B cell (primary cell): ENCODE measurements at places on chromosomes 12 and 14.

- H3K4me3 ChIP-seq = no peak overlapping the region
- no peaks in the 10 kb centered on the region for H3K36me3 ChIP-seq
- peaks cover 3% of the 10 kb centered on the region for H3K4me1 ChIP-seq
- peaks cover 6% of the 10 kb centered on the region for H3K27me3 ChIP-seq
These were observed 6.7 kb downstream of the RPH3A start for GRCh38 chr12:112798048-112798760.

GRCh38 chr14:96162741-96163140 lies 41.9 kb upstream of the BDKRB2 start:
- H3K4me1 ChIP-seq = no peaks in the 10 kb centered on the region
- H3K27ac ChIP-seq = no peak overlapping the region
- H3K4me3 ChIP-seq = no peak overlapping the region
- H3K27me3 ChIP-seq = peaks cover 2% of the 10 kb centered on the region
- DNase-seq = no peak
- H3K36me3 ChIP-seq = no peaks in the 10 kb centered on the region

DNA sequence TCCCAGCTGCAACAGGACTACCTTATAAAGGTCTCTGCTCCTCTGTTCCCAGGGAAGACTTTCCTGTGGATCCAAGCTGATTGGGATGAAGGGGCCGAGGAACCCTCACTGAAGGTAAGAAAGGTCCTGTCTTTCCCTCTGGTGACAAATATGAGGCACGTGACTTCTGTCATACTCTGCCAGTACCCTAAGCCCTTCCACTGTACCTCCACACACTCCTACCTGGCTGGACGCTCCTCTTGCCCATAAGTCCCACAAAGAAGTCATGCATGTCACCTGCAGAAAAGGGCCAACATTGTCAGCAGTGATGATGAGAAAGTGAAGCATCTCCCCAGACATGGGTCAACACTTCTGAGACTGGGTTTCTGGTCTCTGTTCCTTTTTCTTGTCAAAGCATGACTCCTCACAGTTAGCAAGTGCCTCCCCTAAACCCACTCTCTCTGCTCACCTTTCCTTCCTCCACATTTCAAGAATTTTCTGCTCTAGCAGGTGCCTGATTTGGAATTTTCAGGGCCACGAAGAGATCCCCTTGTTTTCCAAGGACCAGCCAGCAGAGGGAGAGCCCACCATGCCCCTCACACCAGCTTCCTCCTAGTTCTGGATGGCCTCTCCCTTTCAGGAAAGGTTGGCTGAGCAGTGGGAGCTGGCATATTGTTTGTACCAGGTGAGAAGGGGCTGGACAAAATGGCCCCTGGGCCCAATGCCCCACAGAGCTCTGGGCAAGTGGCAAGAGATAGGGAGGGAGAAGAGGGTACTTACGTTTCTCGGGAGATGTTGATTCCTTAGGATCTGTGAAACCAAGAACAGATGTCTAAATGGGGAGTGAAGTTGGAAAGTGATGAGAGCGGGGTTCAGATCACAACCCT lies 3.5 kb downstream of the TAC3 start:
- no peak for DNase-seq
- no peak overlapping the region for H3K27ac ChIP-seq
- no peaks in the 10 kb centered on the region for H3K27me3 ChIP-seq
- H3K4me3 ChIP-seq = no peak overlapping the region
- H3K36me3 ChIP-seq = no peaks in the 10 kb centered on the region

DNA sequence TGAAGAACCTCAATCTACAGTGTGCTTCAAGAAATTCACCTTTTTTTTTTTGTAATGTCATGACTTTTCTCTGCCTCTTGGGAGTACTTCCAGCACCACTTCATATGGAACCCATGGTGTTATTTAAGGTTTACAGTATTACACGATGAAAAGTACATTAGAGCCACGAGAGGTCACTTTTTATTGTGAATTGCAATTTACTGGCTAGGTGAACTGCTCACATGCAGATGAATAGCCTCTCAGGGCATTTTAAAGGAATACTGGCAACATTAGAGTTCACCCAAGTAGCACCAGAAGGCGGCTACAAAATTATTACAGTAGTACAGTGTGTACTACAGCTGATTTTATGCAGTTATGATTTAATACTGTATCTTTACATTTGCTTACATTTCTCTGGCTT lies 99.1 kb upstream of the PPP4R3A start:
- no peaks in the 10 kb centered on the region for H3K4me1 ChIP-seq
- no peak overlapping the region for H3K27ac ChIP-seq
- H3K4me3 ChIP-seq = no peak overlapping the region
- no peaks in the 10 kb centered on the region for H3K27me3 ChIP-seq
- no peaks in the 10 kb centered on the region for H3K36me3 ChIP-seq
- no peak for DNase-seq

GRCh38 chr12:6424866-6425265 lies 19.9 kb upstream of the CD27 start:
- peak overlapping the region; percentile 10 for H3K27ac ChIP-seq
- no peak overlapping the region for H3K4me3 ChIP-seq
- no peaks in the 10 kb centered on the region for H3K36me3 ChIP-seq
- H3K4me1 ChIP-seq = peaks cover 44% of the 10 kb centered on the region
- no peaks in the 10 kb centered on the region for H3K27me3 ChIP-seq
- no peak for DNase-seq

DNA sequence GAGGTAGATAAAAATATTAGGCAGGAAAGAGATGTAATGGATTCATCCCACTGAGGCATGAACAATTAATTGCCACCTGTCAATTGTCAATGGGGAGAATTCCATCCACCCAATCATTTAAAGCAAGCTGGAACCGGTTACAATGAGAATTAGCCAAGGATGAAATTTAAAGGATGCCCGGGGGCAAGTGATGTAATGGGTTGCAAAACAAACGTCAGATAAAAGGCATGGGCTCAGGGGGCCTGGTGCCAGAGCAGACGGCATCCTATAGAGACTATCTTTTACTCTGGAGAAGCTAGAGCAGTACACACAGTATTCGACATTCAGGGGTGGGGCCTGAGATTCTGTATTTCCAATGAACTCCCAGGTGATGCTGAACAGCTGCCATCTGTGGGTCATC lies 80.5 kb upstream of the ZFP36L1 start:
- no peaks in the 10 kb centered on the region for H3K36me3 ChIP-seq
- no peaks in the 10 kb centered on the region for H3K27me3 ChIP-seq
- H3K4me1 ChIP-seq = no peaks in the 10 kb centered on the region
- H3K4me3 ChIP-seq = no peak overlapping the region
- H3K27ac ChIP-seq = no peak overlapping the region

DNA sequence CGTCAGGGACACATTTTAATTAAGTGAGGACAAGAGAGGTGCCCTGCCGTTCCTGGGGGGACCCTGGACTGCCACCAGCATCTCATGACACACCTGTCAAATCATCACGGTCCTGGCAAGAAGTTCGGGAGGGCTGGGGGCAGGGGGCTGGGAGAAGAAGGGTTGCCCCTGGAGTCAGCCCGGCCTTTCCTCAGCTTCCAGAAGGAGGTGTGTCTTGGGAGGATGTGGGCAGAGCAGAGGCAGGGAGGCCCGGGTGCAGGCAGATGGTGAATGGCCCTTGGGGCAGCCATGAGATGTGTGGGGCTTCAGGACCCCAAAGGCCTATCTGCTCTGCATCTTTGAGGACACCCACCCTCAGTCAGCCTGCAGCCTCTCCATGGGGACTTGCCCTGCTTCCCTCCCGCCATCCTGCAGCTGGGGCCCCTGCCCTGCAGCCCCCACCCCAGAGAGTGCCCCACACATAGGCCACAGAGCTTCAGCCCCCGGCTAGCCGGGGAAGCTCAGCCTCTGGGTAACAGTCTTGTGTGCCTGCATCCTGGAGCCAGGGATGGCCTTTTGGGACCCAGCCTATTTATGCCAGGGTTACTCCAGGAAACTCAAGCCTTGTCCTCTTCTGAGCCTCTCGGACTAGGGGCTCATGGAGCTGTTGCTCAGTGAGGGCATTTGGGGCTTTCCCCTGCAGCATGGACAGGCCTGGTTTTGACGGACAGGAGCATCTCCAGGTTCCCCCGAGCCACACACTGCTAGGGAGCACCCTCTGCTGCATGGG lies 178.5 kb downstream of the KIF26A start:
- peaks cover 7% of the 10 kb centered on the region for H3K27me3 ChIP-seq
- H3K4me3 ChIP-seq = no peak overlapping the region
- no peaks in the 10 kb centered on the region for H3K36me3 ChIP-seq
- H3K27ac ChIP-seq = no peak overlapping the region
